Upper lobe of left lung (tissue), 6 donors: ENCODE measurements at places on chromosomes 7 and 10. TPM values are rescaled to one million over a fixed set of nuclear protein-coding genes. Genes with fewer than 3 reads are reported as not detected.

GRCh38 chr10:22646388-22646853 lies 68.0 kb downstream of the PIP4K2A start:
- no peak overlapping the region for H3K4me3 ChIP-seq
- H3K36me3 ChIP-seq = no peaks in the 10 kb centered on the region
- no peak for DNase-seq
- H3K27ac ChIP-seq = peak overlapping the region; percentile 16
- H3K27me3 ChIP-seq = no peaks in the 10 kb centered on the region
- H3K4me1 ChIP-seq = peaks cover 19% of the 10 kb centered on the region

HOXA11 gene
- total RNA-seq = not detected

AOAH gene
- total RNA-seq = 24.2 TPM

DNA sequence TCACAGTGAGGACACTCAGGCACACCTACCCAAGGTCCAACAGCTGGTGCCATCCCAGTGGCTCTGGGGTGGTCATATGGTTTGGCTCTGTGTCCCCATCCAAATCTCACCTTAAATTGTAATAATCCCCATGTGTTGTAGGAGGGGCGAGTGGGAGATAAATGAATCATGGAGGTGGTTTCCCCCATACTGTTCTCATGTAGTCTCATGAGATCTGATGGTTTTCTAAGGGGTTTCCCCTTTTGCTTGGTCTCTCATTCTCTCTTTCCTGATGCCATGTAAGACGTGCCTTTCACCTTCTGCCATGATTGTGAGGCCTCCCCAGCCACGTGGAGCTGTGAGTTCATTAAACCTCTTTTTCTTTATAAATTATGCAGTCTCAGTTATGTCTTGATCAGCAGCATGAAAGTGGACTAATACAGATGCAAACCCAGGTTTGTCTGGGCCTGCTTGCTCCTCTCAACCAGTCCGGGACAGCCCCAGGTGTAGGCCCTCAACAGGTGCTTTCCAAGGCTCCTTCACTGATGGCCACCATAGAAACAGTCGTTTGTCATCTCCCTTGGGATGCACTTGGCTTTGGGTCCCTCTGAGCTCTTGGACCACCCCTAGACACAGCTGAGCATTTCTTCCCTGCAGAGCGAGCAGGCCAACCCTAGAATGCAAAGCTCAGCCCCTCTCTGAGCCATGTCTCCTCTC lies 101.3 kb upstream of the CTBP2 start:
- no peak overlapping the region for H3K4me3 ChIP-seq
- H3K27me3 ChIP-seq = no peaks in the 10 kb centered on the region
- DNase-seq = no peak
- H3K27ac ChIP-seq = no peak overlapping the region
- no peaks in the 10 kb centered on the region for H3K36me3 ChIP-seq

GRCh38 chr10:16381083-16381482 lies 55.7 kb upstream of the PTER start:
- H3K4me1 ChIP-seq = no peaks in the 10 kb centered on the region
- H3K36me3 ChIP-seq = no peaks in the 10 kb centered on the region
- H3K4me3 ChIP-seq = no peak overlapping the region
- no peak overlapping the region for H3K27ac ChIP-seq
- no peak for DNase-seq

GRCh38 chr10:101721806-101722205 lies 26.8 kb upstream of the FBXW4 start:
- H3K27me3 ChIP-seq = no peaks in the 10 kb centered on the region
- H3K27ac ChIP-seq = no peak overlapping the region
- no peak for DNase-seq
- H3K36me3 ChIP-seq = no peaks in the 10 kb centered on the region

- H3K27me3 ChIP-seq = no peaks in the 10 kb centered on the region
- no peaks in the 10 kb centered on the region for H3K36me3 ChIP-seq
- H3K27ac ChIP-seq = no peak overlapping the region
- H3K4me3 ChIP-seq = no peak overlapping the region
These were observed 228.8 kb downstream of the BMPER start for GRCh38 chr7:34133983-34134782.

DNA sequence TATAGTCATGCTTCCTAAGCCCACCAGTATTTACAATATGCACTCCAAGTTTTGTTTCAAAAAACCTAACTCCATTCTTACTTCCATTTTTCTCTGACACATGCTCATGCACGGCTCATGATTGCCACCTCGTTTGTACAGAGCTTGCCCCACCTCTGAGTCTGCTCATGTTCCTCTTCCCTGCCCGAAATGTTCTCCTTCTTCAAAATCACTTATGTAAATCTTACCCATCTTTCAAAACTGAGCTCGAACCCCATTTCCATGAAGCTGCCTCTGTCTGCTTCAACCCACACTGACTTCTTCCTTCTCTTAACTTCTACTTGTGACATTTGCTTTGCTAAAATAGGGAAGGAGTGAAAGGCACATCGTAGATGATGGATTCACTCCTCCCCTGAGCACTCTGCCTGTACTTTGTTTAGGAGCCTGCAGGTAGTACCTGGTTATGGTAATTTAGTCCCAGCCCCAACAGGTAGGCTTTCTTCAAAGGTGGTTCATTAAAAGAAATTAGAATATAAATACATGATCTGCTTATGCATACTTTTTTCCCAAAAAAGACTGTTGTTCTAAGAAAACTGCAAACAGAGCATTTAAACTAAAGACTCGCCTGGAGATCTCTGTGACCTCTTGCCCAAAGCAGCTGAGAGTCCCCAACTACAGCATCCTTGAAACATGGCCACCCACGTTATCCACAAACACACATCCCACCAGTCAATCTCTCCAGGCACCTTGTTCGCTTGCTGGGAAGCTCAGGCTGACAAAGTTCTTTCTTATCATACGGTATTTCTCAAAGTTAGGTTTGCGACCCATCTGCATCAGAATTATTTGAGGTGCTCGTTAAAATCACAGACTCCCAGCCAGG lies 172.0 kb downstream of the DGKI start:
- no peaks in the 10 kb centered on the region for H3K27me3 ChIP-seq
- no peaks in the 10 kb centered on the region for H3K36me3 ChIP-seq
- no peaks in the 10 kb centered on the region for H3K4me1 ChIP-seq
- DNase-seq = no peak
- H3K27ac ChIP-seq = no peak overlapping the region

DNA sequence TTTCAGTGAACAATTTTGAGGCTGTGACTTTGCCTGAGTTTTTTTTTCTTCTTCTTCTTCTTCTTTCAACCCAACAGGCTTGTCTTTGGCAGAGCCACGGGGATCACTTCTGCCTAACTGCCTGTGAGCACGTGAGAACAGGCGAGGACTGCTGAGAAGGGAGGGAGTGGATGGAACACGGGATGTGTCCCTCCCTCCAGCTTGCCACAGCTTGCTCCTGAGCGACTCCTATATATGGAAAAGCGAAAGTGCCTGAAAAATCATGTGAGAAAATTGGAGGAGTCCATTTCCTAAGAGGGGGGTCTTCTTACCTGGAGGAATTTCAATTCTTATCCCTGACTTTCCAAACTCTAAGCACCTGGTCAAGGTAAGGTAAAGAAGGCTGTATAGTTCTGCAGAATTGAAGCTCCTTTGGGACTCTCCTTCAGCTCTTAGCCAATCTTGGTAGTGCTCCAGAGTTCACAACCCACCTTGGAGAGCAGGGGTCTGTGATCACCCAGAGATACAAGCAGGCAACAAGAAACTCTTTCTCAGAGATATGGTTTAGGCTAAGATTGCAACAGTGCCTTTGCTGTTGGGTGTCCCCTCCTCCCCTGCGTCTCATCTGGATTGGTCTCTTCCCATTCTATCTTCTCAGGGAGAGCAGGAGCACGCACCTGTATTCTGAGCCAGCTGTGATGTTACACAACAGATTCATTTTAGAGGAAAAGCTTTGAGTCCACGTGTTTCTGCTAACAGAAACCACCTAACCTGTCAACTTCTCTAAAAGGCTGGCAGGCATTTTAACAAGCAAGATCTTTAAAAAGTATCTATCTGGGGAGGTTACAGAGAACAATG lies at the start of gene MAT1A:
Gene MAT1A (minus strand): TSS at position 208 of the 837 bp plus-strand sequence. CDS start 235 bp downstream, outside the sequence.
- H3K4me1 ChIP-seq = no peaks in the 10 kb centered on the region
- no peak within 1 kb of the TSS for H3K4me3 ChIP-seq
- H3K36me3 ChIP-seq = no peaks in the 10 kb centered on the region
- H3K27me3 ChIP-seq = no peaks in the 10 kb centered on the region
- DNase-seq = peak; percentile 34
- no peak within 1 kb of the TSS for H3K27ac ChIP-seq

ELAPOR2 gene
- total RNA-seq = 107 TPM

DNA sequence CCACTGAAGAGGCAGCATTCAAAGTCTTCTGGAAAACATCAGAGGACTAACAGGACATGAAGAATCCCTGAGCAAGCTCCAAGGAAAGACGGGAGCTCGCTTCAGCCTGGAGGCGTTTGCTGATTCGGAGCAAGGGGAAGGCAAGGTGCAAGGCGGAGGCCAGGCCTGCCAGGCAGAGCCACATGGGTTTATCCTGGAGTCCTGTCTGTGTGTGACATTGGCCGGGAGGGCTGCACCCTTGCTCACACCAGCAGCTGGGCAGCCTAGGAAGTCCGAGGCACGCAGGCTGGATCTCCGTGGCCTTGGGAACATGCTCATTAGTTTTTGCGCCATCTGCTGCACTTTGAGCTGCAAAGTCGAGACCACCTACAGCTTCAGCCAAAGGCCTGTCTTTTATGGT lies 22.3 kb upstream of the LARP4B start:
- no peaks in the 10 kb centered on the region for H3K36me3 ChIP-seq
- H3K4me3 ChIP-seq = no peak overlapping the region
- peaks cover 4% of the 10 kb centered on the region for H3K4me1 ChIP-seq

GRCh38 chr10:24449321-24449740 lies 240.4 kb downstream of the KIAA1217 start:
- no peaks in the 10 kb centered on the region for H3K27me3 ChIP-seq
- peaks cover 7% of the 10 kb centered on the region for H3K4me1 ChIP-seq
- peak overlapping the region; percentile 32 for H3K4me3 ChIP-seq
- no peaks in the 10 kb centered on the region for H3K36me3 ChIP-seq
- no peak for DNase-seq
- no peak overlapping the region for H3K27ac ChIP-seq

GRCh38 chr10:83806717-83807116 lies 332.6 kb upstream of the GHITM start:
- DNase-seq = no peak
- no peak overlapping the region for H3K4me3 ChIP-seq
- no peaks in the 10 kb centered on the region for H3K36me3 ChIP-seq
- H3K4me1 ChIP-seq = no peaks in the 10 kb centered on the region
- no peak overlapping the region for H3K27ac ChIP-seq
- H3K27me3 ChIP-seq = no peaks in the 10 kb centered on the region

DNA sequence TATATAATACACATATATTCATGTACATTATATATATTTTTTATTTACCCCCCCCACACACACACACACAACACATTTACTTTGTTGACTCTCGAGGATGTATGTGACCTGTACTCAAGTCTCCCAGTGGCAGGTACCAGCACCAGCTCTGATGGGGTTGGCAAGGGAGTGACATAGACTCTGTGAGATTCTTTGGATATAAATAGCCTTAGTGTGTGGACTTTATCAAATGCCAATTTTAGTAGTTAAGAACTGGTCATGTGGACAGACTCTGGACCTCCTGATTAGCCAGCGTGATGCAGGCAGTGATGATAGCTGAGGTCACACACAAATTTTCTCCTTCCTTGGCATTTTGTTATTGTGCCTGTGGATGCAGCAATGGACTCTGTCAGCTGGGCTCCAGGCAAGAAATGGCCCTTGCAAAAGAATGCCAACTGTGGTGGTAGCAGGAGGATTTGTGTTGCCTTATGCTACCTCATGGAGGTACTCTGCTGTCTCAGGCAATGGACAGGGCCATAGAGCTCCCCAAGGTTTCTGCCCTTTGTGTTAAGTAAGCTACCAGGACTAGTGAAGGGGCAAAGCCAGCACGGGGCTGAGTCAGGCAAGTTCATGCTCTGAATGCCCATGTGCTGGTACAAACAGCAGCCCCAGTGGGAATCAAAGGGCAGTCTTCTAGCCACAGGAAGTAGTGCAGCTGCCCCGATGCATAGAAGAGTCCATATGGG lies 224.6 kb upstream of the ZWINT start:
- H3K4me3 ChIP-seq = no peak overlapping the region
- no peaks in the 10 kb centered on the region for H3K27me3 ChIP-seq
- DNase-seq = no peak
- H3K36me3 ChIP-seq = no peaks in the 10 kb centered on the region

DNA sequence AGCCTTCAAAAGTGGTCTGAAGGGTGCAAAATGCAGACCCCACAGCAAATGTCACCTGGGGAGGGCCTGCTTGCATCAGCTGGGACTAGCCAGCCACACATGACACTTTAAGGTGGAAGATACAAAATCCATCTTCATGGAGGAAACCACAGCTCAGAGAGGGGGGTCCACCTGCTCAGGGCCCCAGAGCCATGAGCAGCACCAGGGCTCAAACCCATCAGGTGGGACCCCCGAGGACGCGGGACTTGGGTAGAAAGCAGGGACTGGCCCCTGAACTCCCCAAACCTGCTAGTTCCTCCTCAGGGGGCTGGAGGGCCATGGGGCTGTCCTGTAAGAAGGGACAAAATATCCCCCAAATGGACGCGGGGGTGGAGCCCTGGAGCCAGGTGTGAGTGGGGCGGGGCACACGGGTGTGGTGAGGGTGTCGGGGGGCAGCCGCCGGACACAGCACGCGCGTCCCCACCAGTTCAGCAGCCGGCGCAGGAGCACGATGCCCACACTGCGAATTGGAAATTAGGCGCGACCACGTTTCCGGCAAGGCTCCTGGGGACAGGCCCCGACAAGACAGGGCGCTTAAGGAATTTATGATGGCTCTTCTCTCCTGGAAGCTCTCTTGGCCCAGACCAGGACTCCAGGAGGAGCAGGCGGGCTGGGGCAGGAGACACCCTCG lies 8.0 kb downstream of the PDGFA start:
- no peak overlapping the region for H3K27ac ChIP-seq
- peaks cover 38% of the 10 kb centered on the region for H3K4me1 ChIP-seq
- peaks cover 3% of the 10 kb centered on the region for H3K27me3 ChIP-seq
- DNase-seq = no peak

DNA sequence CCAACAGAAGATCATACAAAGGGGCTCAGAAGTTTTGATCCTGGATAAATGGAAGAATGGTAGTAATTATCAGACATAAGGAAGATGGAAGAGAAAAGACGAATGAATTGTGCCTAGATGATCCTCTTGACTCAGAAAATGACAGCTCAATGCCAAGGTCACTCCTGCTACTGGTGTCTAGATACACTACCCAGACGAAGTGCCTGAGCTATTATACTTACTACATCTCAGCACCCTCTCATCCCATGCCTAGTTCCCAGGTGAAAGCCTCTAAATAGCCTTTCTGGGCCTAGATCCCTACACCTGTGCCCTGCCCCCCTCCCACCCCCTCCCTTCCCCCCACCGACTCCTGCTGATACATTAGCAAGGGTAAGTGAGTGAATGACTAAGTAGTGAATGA lies 25.5 kb downstream of the PDE1C start:
- no peaks in the 10 kb centered on the region for H3K4me1 ChIP-seq
- no peaks in the 10 kb centered on the region for H3K36me3 ChIP-seq
- H3K4me3 ChIP-seq = no peak overlapping the region
- H3K27me3 ChIP-seq = no peaks in the 10 kb centered on the region
- no peak for DNase-seq
- no peak overlapping the region for H3K27ac ChIP-seq

DNA sequence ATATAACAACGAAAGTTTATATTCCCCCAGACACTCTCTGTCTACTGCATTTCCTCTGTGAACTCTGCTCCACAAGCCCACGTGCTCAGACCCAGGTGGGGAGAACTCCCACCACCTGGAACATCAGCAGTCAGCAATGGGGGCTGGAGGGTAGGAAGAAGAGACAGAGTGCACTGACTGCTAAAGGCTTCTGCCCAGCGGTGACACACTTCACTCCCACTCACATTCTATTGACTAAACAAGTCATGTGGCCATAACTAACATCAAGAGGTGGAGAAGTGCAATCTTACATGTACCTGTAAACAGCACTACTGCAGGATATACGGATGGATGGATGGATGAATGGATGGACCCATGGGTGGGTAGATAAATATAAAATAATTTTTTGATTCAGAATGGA lies 122.2 kb downstream of the MPP7 start:
- no peaks in the 10 kb centered on the region for H3K36me3 ChIP-seq
- H3K4me3 ChIP-seq = no peak overlapping the region
- peaks cover 9% of the 10 kb centered on the region for H3K4me1 ChIP-seq
- no peaks in the 10 kb centered on the region for H3K27me3 ChIP-seq
- DNase-seq = no peak
